ENCODE measurements at places on chromosomes 3 and 15. TPM values are rescaled to one million over a fixed set of nuclear protein-coding genes. Genes with fewer than 3 reads are reported as not detected.

DNA sequence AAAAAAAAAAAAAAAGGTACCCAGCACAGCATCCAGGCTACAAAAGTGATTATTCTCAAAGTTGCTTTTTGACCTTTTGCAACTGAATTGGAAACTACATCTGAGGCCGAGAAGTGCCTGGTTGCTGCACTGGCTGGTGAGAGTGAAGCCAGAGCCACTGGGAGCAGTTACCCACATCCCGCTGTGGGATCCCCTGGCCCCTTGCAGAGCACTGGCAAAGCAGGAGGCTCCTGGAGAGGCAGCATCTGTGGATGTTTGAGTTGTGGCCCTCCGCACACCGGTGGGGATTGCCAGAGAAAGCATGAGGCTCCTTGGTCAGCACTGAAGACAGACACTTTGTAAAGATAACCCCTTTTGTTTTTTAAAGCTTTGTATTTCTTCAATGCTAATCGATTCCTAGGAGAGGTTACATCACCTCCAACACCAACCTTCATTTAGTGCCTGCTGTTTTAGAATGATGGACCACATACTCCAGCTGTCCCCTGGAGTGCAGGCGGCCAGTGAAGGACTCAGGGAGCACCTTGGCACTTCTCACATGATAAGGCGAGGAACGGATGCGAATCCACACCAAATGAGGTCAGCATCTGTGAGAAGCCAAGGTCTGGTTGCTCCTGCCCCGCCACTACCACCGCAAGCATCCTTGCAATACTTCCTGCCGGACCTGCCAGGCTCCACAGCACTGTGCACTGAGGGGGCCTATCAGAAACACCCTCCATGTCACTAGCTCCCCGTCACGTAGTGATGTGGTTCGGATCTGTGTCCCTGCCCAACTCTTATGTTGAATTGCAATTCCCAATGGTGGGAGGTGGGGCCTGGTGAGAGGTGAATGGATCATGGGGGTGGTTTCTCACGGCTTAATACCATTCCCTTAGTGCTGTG is 256.5 kb downstream of the GABRB3 start:
- no peak for DNase-seq

Gene ARGFX
- not detected for total RNA-seq

DNA sequence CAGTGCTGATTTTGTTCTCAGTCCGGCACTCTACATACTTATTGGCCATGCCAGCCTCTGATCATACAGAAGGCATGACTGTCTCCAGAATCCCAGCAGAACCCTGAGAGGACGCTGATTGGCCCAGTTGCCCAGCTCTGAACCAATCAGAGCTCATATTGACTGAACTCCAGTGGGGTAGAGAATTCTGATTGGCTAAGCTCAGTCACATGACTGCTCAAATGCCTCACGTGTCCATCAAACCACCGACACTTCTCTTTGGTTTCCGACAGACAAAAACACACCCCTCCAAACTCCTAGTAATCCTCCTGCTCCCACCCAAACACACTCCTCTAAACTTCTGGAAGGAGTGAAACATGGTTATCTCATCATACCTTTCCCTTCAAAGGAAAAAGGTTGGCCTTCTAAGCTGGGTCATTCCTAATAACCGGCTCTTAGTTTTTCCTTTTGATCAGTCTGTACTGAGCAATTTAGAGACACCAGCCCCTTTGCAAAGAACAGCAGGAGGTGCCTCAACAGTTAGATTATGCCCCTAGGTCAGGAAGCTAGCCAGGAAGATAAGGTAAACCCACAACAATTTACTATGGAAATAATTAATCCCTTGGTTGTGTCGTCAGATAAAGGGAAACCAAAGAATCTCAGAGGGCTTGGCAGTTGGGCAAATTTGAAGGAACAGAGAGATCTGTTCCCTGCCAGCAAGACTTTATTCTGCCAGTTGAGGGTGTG is 187.8 kb downstream of the TLE3 start:
- DNase-seq = no peak

Gene CLDN16
- total RNA-seq = 0.75 TPM

Gene EIF2A
- total RNA-seq = 65.9 TPM

GRCh38 chr3:3683261-3683660 is 116.0 kb upstream of the LRRN1 start:
- DNase-seq = no peak

Gene ZNF385D
- total RNA-seq = 0.09 TPM

Gene UROC1
- total RNA-seq = 5.9 TPM

Gene MEIS2
- 10.9 TPM for total RNA-seq

GRCh38 chr15:64530472-64530871 is 70.1 kb downstream of the ZNF609 start:
- no peak for DNase-seq

GRCh38 chr3:124078953-124079911 is 87.3 kb upstream of the ROPN1 start:
- no peak for DNase-seq

Gene GABPB1
- 14.6 TPM for total RNA-seq

Gene ITIH1
- 1,400 TPM for total RNA-seq

DNA sequence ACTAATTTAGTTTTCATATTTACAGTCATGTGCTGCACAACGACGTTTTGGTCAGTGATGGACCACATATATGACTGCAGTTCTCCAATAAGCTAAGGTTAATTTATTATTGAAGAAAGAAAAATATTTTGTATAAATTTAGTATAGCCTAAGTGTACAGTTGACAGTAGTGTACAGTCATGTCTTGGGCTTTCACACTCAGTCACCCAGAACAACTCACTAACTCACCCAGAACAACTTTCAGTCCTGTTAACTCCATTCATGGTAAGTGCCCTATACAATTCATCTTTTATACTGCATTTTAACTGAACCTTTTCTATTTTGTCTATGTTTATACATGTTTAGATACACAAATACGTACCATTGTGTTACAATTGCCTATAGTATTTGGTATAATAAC is 3.8 kb upstream of the GABRR3 start:
- DNase-seq = no peak

DNA sequence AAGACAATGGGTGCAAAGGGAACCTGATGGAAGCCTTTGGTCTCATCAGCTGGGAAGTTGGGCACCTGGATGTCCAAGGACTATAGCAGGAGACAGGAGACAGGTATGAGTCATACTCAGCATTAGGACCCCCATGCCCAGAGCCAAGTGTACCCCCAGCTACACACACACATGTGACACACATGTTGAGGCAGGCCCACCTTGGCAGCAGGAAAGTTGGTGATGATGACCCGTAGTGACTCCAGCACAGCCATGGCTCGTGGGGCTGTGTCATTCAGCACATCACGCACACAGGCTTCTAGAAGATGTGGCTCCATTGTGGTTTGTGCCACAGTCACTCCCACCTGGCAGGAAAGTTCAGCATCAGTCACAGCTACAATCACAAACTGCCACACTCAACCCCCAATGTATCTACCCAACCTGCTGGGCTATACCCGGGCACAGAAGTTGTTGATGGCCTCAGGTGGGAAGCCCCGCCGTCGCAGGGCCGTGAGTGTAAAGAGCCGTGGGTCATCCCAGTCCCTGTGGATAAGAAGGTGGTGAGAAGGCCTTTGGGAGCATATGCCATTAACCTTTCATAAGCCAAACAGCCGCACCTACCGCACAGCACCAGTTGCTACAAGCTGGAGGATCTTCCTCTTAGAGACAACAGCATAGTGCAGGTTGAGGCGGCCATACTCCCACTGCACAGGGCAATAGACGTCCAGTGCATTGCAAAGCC is 5.2 kb upstream of the QRICH1 start:
- no peak for DNase-seq

GRCh38 chr3:86793786-86794185 is 197.2 kb downstream of the VGLL3 start:
- DNase-seq = no peak

DNA sequence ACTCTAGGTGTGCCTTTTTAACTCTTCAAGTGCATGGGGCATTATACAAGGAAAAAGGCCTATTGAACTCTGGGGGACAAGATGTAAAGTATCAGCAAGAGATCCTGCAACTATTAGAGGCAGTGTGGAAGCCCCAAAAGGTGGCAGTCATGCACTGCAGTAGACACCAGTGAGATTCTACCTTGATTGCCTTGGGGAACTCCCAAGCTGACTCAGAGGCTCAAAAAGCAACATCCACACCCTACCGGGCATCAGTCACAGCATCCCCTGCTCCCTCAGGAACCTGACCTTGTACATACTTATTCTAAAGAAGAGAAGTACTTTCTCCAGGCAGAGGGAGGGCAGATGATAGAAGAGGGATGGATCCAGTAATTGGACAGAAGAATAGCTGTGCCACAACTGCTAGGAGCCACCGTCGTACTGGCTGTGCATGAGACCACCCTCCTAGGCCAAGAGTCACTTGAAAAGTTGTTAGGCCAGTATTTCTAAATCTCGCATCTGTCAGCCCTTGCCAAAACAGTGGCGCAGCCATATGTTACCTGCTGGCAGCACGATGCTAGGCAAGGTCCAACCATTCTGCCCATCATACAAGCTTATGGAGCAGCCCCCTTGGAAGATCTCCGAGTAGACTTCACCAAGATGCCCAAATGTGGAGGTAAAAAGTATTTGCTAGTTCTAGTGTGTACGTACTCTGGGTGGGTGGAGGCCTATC is 523.1 kb upstream of the FRG2C start:
- DNase-seq = no peak

Gene CHRD
- 21.7 TPM for total RNA-seq

GRCh38 chr15:32694222-32694983 is 23.4 kb upstream of the GREM1 start:
- no peak for DNase-seq

- DNase-seq = no peak
Measured at GRCh38 chr3:99907959-99908544, 90.4 kb downstream of the CMSS1 start.

DNA sequence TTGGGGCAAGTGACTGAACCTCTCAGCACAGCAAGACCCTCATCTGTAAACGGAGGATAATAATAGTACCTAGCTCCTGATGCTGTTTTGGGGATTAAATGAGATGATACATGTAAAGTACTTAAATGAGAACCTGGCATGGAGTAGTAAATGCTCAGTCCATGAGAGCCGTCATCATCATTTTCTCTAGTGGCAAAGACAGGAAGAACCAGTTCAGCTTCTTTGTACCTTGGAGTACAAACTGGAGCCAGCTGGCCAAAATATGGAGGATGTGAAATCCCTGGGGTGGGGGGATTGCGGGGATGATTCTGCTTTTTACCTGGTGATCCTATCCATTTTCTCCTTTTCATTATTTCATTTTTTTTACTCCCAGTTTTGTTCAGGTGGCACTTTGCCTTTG is 204.2 kb upstream of the LRRN1 start:
- DNase-seq = no peak

GRCh38 chr3:104040896-104041295 is 1325.8 kb upstream of the ALCAM start:
- no peak for DNase-seq

Gene PRICKLE2
- total RNA-seq = 5.4 TPM

DNA sequence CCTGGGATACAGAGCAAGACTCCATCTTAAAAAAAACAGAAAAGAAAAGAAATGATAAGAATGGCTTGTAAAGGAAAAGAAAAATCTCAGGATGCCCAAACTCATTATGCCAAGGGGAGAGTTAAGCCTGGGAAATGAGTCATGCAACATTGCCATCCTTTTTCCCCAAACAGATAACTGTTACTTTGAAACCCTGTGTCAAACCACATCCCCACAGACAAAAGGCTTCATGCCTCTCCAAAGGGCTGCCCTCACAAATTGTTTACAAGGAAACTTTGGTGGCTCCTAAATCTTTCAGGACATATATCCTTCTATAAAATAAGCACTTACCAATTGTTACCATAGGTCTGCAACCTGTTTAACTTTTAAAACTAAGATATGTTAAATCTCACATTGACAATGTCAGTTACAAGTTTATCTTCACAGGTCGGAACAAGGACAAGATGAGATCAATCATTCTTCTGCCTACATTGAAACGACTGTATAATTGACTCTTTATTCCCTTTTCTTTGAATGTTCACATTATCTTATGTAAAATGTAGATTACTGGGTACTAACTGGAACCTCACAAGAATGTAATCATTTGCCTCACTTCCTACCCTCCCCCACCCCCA is 18.6 kb upstream of the SENP7 start:
- no peak for DNase-seq

DNA sequence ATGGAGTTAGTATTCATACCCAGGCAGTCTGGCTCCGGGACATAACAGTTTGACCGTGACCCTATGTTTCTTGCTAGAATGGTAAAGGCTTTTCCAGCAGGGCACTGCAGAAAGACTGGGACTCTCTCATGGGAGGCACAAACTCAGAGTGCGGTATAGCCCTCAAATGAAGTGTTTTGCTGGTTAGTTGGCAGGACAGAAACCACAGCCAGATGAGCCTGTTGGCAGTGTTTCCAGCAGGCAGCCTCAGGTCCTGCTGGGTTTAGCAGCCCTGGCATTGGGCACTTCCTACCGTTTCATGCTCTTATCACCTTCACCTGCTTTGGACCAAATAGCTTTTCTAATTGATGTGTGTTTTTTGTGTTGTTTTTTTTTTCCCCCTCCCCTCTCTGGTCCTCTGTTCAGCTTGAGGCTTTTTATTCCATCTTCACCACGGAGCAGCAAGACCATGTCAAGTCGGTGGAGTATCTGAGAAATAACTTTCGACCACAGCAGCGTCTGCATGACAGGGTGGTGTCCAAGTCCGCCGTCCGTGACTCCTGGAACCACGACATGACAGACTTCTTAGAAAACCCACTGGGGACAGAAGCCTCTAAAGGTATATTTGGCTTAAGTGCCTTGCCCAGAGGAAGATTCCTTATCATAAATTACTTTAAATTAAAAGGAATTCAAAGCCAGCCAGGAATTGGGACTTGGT is 205.6 kb downstream of the FEZF2 start:
- DNase-seq = no peak

Gene MRPL46
- total RNA-seq = 20.8 TPM

Gene IL20RB
- total RNA-seq = 1.3 TPM

DNA sequence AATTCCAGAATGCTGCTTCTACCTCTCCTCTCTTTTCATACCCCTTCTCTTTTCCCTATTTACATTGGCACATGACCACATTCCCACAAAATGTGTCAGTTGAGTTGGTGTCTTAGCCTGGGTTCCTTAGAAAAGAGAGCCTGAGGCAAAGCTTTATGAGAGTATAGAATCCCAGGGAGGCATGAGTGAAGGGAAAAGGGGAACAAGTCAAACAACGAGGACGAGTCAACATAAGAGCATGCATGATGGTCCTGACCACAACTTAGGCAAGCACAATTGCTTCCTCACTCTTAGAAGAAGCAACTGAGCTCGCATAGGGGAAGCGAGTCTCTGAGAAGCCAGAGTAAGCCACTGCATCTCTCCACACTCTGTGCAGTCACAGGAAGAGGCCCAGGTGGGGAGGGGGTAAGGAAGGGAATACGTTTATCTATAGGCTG is 15.4 kb upstream of the ZNF774 start:
- DNase-seq = no peak

DNA sequence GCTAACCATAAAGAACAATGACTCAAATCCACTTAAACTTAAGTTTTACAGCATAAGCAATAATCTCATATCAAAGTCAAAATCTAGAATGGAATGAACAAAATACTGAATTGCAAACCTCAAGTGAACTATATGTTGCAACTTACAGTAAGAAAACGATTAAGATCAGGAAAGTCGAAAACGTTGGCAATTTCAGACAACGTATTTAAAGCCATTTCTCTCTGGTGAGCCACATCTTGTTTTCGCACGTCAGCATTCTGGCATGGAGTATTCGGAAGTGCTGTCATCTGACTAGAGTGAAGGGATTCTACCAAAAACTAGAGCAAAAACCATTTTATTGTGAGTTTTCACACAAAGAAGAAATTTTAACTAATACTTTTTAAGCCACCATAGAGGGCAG is 28.5 kb downstream of the ATR start:
- DNase-seq = no peak

GRCh38 chr15:31202953-31203352 is 101.4 kb upstream of the TRPM1 start:
- no peak for DNase-seq
